ENCODE measurements at places on chromosomes 4 and X.
A peak's percentile ranks its signal among the peaks of the same experiment; 100 is the strongest.

- DNase-seq = no peak
These were observed 103.4 kb downstream of the MFAP3L start for GRCh38 chr4:169922632-169923276.

DNA sequence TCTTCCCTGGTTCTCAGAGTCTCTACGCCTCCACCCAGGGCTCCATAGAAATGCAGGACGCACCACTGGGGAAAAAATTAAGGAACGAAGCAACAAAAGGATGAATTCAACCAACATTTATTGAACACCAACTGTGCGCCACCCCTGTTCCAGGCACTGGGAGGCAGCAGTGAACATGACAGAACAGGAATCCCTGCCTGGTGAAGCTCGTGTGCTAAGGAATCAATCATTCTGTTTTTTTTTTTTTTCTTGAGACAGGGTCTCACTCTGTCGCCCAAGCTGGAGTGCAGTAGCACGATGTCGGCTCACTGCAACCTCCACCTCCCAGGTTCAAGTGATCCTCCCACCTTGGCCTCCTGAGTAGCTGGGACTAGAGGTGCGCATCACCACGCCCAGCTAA is 1.9 kb upstream of the FTSJ1 start:
- DNase-seq = peak; percentile 54

DNA sequence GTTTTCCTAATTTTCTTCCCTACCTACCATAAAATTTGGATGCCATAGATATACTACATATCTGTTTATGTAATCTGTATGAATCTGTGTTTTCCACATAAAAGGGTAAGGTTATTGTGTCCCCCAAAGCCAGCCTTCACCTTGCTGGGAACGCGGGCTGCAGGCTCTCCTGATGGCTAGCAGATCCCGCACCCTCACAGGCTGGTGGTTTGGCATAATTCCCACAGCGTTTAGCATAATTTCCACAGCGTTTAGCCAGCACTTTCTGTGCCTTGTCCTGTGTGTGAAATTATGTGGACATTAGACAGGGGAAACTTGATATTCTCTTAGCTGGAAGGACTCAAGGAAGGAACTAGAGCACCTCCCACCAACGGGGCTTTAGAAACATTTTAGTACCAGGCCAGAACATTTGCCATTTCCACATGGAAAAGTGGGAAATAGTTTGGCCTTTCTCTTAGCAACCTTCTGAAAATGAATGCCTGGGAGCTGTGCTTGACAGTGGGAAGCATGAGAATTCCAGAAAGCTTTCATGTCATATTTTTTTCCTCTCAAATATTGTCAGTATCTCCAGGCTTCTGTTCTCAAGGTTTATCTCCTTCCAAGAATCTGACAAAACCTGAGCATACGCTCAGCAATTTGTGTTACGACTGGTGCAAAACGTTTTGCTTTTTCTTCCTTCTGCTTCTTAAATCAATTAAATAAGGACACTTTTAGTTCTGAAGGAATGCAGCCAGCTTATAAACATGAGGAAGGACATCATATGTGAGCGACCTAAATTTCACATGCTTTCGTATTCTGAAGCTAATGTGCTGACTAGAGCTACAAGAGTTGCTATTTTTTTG is 67.9 kb downstream of the STK32B start:
- DNase-seq = no peak

GRCh38 chr4:76960014-76960413 is 10.5 kb downstream of the SEPTIN11 start:
- no peak for DNase-seq
